ENCODE measurements at places on chromosomes 4 and X.

- DNase-seq = no peak
Measured at GRCh38 chr4:84697615-84698201, 114.8 kb downstream of the CDS1 start.

GRCh38 chr4:123599061-123599919 is 202.7 kb downstream of the SPRY1 start:
- no peak for DNase-seq

- peak; percentile 82 for DNase-seq
Measured at GRCh38 chr4:76811604-76812412, 86.1 kb downstream of the SOWAHB start.

GRCh38 chr4:26130173-26130572 is 190.6 kb upstream of the RBPJ start:
- no peak for DNase-seq

DNA sequence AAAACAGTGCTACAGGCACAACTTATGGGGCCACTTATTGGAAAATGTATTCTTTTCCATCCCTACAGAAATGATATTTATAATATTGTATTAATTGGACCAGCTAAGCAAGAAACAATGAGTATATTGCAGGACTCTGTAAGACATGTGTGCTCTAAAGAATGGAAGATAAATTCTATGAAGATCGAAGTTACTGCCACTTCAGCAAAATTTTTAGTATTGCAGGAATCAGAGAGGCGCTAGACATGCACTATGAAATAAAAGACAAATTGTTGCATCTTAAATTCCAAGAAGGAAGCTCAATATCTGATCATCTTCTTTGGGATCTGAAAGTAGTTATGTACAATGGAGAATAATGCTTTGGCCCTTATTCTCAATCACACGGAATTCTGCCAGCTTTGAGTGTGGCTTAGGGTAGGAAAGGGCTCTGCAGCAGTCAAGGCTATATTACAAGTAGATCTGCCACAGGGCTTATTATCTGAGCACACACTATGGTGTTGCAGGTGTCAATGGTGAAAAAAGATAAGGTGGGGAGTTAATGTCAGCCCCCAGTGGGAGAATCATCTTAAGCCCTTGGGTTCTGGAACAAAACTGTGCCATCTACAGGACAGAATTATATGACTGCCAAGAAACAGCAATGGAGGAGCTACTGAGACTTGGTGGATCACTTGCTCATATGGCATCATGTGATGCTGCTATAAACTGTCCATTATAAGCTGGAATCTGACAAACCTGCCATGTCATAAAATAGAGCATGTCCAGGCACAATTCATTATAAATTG is 334.0 kb upstream of the NDST3 start:
- DNase-seq = no peak

- DNase-seq = no peak
Measured at GRCh38 chr4:131091896-131092295, 1995.9 kb downstream of the C4orf33 start.

DNA sequence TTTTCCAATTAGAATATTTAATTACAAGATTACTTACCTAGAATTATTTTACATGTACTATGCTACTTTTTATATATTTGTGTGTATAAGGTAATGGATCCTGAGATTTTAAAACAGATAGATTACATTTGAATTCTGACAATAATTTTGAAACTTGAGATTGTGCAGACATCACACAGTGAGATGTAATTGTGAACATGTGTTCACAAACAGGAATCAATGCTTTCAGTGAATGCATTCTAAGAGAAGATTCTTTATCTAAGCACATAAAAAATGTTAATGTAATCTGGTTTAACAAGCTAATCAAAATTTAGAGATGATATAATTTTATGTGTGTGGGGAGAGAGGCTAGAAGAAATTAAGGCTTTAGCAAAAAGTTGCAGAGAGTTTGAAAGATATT is 1925.5 kb downstream of the ARAP2 start:
- no peak for DNase-seq

DNA sequence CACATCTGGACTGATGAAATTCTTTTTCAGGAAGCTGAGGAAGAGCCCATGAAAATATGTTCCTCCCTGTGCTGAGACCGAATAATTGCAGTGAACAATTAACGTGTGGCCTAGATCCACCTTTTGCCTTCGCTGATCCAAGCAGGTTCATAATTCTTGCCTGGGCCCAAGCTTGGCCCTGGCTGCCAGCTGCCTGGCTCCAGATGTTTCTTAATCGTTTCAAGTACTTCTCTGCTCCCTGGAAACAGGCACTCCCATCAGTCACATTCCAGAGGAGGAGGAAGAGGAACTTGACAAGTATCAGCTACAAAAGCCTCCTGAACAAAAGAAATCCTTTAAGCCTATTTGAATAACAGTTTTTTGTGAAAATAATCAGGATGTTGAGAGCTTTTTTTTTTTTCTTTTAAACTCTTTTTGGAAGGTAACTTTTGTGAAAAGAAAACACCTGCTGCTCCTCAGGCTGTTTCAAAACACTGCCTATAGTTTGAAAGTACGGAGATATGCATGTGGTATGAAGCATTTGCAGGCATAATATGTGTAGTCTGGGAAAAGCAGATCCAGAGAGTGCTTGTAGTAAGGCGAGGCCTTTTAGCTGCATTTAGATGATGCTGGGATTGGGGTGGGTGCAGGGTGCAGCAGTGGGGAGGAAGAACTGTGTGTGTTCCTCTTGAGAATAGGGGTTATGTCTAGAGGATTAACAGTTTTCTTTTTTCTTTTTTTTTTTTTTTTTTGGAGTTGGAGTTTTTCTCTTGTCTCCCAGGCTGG is 154.4 kb downstream of the PTTG2 start:
- no peak for DNase-seq

DNA sequence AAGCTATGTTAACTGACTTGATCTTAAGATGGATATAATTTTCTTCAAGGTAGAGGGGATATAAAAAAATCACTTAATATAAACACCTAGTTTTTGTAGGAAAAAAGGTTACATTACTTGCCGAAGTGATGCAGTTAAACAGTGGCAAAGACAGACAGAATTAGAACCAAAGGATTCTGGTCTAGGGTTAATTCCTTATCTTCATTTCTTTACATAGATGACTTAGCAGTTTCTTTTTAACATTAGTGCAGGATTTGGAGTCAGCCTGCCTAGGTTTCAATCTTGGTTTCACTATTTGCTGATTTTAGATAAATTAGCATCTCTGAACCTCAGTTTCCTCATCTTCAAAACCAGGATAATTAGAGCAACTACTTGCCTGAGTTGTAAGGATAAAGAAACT is 14.3 kb downstream of the ZAR1 start:
- DNase-seq = no peak

DNA sequence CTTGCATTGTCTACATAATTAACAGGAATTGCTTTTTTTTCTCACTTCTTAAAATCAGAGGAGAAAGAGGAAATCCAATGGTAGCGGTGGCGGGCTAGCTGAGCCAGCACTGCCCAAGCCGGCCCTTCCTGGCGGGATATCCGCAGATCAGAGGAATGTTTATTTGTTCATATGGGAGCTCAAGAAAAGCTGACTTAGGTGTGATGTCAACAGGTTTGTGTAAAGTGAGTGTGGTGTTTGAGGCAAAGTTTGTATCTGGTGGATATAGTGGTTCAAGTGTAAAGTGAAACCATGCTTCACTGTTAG is 466 bp upstream of the SLC39A8 start:
- no peak for DNase-seq

DNA sequence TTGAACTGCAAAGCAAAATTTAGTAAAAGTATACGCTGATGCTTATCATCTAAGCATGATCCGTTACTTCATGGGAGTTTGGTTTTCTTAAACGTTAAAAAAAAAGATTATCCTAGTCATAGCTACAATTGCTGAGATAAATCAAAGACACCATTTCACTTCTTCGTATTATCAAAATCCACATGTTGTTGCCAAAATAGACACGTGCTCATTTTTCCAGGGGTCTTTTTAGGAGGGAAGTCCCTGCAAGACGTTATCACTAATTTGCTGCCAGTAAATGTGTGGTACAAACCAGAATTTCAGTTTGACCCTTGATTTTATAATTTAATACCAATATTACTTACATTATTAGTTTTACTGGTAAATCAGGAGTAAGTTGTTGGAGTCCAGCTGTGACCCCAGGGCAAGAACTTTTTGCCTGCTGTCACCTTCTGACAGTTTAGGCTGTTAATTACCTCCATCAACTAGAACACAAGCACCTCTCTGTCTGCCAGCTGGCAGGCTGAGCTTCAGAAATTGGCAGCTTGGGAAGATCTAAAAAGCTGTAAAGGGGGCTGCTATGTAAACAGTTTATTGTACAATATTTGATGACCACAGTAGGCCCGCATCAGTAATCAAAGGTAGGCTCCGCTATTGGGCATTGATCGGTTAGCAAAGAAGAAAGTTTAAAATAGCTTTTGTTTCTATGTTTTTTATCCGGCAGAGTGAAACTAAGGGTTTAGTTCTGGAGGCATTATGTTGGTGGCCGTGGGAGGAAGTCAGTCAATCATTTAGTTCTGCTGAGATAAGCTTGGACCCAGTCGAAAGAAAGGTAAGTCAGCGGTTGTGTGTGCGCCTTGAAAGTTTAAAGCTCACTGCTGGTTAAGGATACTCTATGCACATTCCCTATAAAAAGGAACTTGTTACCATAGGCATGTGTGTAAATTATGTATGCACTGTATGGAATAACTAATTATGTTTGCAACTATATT is 196.4 kb downstream of the FBXO8 start:
- no peak for DNase-seq

GRCh38 chrX:28108186-28108945 is 127.1 kb upstream of the DCAF8L1 start:
- DNase-seq = no peak

DNA sequence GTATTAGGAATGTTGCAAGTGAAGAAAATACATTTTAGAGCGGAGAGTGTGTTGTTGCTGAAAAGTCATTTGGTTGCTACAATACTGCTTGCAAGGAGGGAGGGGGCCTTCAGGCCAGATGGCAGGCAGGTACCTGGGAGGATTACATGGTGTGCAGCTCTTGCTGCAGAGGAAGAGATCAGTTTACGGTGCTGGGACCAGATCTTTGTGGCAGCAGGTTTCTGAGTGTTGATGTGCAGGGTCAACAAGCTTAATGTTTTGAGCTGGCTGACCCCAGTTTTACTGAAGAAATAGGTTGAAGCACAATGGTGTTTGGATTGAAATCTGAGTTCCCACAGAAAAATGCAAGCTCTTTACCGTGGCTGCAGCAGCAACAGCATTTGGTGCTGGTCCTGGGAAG is 96.4 kb upstream of the DDIT4L start:
- DNase-seq = peak; percentile 38

GRCh38 chr4:69830560-69831269 is 29.2 kb downstream of the SULT1E1 start:
- no peak for DNase-seq

GRCh38 chr4:151415978-151416377 is 7.0 kb downstream of the FHIP1A start:
- DNase-seq = no peak

DNA sequence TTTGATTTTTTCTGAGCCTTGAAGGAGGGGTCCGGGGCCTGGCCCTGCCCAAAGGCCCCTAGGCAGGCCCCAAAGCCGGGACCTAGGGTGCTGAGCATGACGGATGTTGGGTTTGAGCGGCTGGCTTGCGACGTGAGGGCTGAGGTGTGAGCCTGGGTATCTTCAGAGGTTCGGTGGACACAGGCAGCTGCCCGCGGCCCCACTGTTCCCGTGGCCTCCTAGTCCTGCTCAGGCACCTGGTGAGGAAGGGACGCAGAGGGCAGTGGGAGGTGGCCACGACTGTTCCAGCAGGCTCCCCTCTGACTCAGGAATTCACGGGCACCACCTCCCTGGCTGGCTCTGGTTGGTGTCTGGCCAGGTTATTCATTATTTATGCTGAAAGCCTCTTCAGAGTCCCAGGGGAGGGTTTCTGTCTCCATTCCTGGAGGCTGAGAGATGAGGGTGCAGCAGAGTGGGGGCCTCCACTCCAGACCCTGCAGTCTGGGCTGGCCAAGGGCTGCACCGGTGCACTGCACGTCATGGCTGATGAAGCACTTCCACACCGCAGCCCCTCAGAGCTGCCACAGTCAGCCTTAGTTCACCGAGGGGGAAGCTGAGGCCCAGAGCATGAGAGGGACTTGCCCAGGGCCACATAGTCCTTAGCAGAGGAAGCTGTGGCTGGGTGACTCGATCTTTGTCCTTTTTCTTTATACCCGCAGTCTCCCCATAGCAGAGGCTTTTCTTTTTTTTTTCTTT is 2.2 kb downstream of the MSANTD1 start:
- DNase-seq = peak; percentile 23

DNA sequence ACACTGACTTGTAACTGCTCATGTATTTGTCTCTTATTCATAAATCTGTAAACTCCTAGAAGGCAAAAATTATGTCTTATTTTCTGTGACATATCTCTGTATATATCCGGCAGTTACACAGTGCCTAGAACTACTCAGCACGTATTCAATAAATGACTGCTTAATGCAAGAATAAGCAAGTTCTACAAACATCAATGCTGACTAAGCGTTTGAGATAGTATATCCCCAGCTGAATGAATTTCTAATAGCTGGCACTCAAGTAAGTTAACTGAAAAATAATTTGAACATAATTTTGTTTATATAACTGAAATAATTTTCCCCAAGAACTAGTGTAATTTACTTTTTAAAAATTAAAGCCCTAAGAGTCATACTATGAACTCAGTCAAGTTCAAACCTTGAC is 113.7 kb downstream of the ARAP2 start:
- DNase-seq = no peak

- DNase-seq = no peak
Measured at GRCh38 chr4:87425711-87426110, 3.3 kb downstream of the NUDT9 start.

DNA sequence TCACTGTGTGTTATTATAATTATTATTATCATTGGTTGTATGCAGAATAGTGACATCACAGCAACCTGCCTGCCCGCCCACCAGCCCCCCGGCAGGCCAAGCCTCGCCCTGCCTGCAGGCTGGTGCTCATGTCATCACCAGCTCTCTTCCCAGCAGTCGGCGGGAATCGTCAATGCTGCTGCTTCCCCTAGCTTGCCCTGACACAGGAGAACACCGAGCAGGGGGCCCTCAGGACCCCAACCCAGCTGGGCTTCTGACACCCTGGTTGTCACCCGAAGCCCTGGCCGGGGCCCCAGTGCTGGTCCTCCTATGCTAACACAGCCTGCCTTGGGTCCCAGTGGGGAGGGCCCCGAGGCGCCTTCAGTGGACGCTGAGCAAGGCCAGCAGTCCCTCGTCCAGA is 100.6 kb downstream of the PPP2R2C start:
- no peak for DNase-seq

Measured in left hindlimb (tissue), 1 donor.